ENCODE measurements at places on chromosomes 11 and 22.

- no peak for DNase-seq
Observed at GRCh38 chr11:122276221-122276620, 160.2 kb upstream of the BLID start.

GRCh38 chr11:60764879-60765278, 8.2 kb downstream of the MS4A15 start:
- DNase-seq: no peak

DNA sequence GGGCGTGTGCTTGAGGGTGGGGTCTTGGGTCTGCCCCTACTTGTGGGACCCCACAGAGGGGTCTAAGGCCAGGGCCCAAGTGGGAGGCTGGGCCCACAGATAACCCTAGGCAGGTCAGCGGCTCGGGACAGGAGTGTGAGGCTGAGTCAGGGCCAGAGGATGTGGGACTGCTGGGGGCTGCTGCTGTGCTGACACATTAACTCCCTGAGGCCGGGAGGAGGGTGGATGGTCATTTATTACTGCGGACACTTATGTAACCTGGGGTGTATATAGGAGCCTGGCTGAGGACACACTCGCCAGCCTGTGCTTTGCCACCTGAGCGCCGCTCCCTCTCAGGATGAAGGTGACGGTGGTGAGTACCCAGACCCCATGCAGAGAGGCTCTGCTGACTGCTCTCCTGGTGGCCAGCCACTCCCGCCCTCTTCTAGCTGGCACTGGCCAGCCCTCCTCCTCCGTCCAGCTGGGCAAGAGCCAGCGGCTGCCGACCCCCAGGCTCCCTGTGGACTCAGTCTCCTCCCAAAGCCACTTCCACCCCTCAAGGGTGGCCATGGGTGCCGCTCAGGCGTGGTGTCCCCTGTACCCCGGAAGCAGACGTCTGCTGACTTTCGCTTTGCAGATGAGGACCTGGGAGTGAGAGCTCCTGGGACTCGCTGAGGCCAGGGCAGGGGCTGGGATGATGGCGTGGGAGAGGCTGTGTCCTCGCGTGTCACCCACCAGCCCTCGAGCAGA, at the start of gene MIOX:
Gene MIOX (plus strand): TSS at position 299 of the 729 bp plus-strand sequence. CDS start 39 bp downstream, at position 338.
- no peak for DNase-seq

GRCh38 chr11:120550007-120550406, 38.5 kb downstream of the GRIK4 start:
- no peak for DNase-seq

DNA sequence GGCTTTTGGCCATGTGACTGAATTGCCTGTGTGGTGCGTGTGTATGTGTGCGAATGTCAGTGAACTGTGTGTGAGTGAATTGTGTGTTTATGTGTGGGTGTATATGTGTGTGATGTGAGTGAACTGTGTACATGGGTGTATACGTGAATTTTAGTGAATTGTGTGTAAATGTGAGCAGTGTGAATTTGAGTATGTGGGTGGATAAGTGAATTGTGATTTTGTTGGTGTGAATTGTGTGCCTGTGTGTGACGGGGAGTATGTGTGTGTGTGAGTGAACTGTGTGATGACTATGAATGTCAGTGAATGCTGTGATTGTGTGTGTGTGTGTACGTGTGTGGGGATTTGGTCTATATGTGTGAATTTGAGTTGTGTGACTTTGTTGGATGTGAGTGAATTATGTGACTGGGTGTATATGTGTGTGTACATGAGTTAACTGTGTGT, 3.5 kb downstream of the DDTL start:
- DNase-seq: no peak

DNA sequence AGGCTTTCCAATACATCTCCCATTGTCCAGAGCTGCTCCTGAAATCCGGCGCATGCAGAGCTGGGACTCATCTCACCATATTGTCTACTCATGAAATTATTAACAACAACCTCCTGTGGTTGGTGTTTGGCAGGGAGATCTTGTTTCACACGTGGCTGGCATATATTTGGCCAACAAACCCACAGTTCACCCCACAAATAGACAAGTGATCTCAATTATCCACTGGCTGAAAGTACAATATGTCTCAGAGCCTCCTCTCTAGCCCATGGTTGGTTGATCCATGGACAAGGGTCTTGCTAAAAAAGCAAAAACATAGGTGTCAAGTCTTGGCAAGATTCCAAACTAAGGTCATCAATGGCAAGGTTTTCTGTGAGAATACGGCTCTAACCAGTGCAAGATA, 386.9 kb downstream of the ETS1 start:
- DNase-seq: no peak

- no peak for DNase-seq
Observed at GRCh38 chr11:86047275-86047991, 21.5 kb downstream of the PICALM start.

DNA sequence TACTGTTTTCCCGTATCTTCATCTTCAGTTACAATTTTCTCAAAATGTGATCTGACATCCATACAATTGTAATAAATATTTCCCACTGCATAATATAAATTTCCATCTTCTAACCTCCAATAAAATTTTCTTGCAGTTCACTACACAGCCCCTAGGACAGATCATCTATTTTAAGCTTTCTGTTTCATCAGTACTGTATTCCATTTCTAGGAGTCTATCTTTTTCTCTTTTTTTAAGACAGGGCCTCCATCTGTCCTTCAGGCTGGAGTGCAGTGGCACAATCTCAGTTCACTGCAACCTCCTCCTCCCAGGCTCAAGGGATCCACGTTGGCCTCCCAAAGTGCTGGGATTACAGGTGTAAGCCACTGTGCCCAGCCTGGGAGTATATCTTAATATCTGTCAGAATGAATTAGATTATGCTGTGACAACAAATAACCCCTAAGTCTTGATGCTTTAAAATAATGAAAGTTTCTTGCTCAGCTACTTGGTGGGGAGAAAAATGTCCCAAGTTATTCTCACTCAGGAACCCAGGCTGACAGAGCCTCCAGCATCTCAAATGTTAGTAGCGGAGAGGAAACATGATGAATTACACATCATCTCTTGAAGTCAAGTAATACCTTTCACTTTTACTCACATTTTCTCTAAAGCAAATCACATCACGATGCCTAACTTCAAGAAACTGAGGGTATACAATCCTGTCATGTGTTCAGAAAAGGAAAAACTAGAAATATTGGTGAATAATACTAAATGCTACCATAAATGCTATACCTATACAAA, 92.2 kb downstream of the BUD13 start:
- DNase-seq: no peak

GRCh38 chr11:126738295-126739031, 262.1 kb downstream of the KIRREL3 start:
- DNase-seq: no peak

DNA sequence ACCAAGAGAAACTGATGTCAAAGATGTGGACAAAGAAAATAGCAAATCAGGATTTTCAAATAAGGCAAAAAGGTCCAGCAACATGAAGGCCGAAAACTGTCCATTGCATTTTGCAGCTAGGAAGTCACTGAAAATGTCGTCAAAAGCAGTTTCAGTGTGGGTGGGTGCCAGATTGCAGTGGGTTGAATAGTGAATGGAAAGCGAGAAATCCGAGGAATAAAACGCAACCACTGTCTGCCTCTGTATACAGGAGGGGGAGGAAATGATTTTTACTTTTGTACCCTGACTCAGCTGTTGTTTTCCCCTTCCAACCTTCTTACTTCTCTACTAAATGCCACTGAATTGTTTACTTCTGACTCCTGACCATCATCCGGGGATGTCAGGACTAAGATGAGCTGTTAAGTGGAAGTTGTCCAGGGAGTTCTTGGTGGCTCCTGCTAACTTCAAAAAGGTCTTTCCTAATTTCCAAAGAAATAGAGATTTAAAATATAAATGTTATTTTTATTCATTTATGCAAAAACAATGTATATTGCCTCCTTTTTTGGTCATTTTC, 64.9 kb upstream of the BIRC3 start:
- DNase-seq: no peak

DNA sequence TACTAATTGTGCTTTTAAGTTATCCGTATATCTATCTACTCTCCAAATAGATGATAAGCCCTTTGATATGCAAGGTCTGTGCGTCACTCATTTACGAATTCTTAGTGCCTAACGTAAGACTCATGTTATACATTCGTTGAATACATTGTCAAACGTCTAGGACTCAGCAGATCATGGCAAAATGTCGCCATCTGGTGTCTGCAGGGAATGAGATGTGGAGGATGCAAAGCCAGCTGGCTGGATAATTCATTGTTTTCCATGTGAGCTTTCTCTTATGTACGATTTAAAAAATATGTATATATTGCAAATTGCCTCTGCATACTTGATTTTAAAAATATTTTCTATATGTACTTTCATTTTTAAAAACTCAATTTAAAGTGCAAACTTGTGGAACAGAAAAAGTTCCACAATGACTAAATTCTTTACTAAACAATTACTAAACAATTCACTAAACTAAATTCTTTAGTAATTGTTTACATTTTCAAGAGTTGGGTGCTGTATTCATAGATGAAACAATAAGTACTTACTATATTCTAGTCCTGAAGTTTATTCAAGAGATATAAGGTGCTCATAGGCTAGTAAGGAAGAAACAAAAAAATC, 33.8 kb downstream of the ZNF202 start:
- peak; percentile 44 for DNase-seq

DNA sequence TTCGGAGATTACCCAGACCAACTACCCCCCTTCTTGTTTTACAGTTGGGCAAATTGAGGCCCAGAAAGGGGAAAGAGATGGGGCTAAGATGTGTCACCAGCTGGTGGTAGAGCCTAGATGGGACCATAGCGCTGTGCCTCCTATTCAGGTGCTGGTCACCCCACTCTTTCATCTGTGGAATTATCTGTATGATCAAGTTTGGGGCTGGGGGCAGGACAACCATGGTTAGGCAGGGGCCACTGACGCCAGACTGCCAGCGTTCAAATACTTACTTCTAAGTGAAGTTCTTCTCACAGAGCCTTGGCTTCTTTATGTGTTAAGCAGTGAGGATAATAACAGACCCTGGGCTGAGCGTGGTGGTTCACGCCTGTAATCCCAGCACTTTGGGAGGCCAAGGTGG, 55.9 kb downstream of the IGLL1 start:
- DNase-seq: no peak

DNA sequence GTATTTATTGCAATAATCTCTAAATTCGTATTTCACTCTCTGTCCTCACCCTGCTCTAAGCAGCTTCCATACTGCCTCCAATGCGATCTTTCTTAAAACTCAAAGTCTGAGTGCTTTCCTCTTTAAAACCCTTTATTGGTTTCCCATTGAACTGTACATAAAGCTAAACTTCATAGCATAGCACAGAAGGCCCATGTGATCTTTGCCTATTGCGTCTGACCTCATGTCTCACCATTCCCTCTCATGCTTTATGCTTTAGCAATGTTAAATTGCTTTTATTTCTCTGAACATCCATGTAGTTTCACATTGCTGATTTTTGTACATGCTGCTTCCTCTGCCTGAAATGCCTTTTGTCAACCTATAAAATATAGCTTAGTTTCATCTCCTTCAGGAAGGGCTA, 28.4 kb downstream of the ZDHHC13 start:
- DNase-seq: no peak

- DNase-seq: no peak
Observed at GRCh38 chr11:30426781-30427180, 103.9 kb downstream of the ARL14EP start.

DNA sequence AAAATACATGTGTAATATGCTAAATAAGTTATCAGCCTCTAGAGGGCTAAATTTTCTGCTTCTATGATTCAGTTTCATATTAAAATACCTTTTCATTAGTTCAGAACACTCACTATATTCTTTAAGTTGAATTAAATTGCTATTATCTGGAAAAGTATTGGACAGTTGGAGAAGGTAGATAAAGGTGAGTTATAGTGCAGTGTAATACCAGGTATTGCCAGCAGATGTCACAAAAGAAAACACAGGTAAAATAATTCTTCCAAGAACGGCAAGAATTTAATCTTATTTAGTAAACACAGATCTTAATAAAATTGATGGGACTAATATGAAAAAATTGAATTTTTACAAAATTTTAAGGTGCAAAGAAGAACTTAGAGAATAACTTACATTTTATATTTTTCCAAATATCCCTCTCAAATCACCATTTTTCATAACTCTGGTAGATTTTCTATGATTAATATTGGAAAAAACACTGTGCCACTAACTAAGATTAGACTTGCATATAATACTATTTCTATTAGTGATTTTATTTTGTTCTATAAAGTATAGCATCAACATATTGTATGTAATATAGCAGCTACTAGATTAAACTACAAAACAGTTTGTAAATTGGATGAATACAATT, 1.7 kb upstream of the LRRC4C start:
- DNase-seq: no peak

GRCh38 chr11:26227883-26228502, 103.9 kb upstream of the ANO3 start:
- DNase-seq: no peak

GRCh38 chr11:93967258-93967657, 53.9 kb upstream of the HEPHL1 start:
- no peak for DNase-seq

DNA sequence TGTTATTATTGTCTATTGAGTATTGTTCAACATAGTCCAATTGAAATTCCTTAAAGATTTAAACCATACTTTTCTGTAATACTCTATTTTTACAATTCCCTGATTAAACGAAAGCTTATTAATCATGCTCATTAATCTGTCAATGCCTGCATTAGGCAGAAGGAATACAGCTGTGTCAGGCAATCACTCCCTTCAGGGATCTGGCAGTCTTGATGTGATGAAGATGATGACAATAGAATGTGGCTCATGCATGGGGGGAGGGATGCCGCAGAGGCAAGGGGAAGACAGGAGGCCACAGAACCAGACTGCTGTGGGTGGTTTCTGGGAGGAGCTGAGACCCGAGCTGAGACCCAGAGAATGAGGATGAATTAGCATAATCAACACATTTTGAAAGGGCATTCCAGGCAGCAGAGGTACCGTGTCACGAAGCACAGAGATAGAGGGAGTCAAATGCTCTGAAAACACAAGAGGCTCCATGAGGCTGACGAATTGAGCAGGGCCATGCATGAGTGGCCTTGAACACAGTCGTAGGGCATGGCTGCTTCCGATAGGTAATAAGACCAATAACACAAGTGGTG, 1075.5 kb downstream of the OPCML start:
- no peak for DNase-seq

DNA sequence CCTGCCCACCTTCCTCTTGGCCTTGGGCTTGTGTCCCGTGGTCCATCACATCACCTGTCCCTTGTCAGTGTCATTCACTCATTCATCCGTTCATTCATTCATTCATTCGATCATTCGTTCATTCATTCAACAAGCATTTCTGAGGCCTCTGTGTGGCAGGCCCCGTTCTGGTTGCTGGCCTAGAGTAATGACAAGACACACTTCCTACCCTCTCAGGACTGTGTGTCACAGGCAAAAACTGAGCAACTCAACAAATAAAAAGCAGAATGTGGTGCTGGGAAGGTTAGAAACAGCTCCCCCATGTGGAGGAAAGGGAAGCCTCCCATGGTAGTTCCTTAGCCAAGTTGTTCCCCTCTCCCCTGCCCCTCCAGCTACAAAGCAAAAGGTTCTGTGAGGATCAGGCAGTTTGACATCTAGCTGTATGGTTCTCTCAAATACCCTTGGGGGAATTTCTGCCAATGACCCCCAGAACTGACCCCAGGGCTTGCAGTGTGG, 1.6 kb upstream of the OMP start:
- DNase-seq: no peak

GRCh38 chr11:120522736-120523135, 11.2 kb downstream of the GRIK4 start:
- no peak for DNase-seq

- no peak for DNase-seq
Observed at GRCh38 chr11:29534836-29535235, 482.0 kb downstream of the KCNA4 start.

All from liver (tissue), 10 donors.